Adrenal gland (tissue), 19 donors: ENCODE measurements at places on chromosomes 6 and 20. TPM values are rescaled to one million over a fixed set of nuclear protein-coding genes. Genes with fewer than 3 reads are reported as not detected.

DNA sequence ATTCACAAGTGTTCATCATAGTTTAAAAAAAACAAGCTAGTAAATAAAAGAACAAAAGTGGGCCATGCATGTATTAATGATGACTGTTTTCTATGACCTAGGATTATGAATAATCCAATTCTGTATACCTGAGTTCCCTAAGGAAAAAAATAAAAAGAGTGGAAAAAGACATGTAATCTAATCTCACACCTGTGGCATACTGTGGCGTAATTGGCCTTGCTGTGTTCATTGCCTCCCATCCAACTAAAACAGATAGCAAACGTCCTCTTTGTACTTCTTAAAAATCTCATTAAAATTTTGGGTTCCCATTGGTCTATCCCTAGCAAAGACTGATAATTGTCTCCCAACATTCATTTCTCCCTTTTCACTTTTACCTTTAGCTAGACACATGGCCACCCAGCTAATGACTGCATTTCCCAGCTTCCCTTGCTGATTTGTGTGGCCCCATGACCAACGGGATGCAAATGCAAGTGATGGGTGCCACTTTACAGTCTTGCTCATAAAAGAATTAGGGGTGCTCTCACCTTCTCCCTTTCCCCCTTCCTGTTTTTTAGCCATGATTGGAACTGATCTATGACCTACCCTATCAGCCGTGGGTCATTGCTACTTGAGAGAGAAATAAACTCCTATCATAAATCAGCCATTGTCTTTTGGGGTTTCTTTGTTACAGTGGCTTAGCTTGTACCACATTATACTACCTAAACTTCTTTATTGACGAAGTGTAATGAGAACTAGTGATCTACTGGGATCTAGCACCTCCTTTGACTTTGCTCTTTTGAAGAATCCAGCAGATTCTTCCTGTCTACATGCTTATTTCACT is 32.0 kb upstream of the TBC1D22B start:
- DNase-seq = no peak
- no peak overlapping the region for H3K4me3 ChIP-seq
- H3K27me3 ChIP-seq = no peaks in the 10 kb centered on the region
- H3K36me3 ChIP-seq = no peaks in the 10 kb centered on the region

GRCh38 chr6:50213146-50213545 is 163.4 kb upstream of the DEFB112 start:
- DNase-seq = no peak
- H3K27me3 ChIP-seq = no peaks in the 10 kb centered on the region
- no peak overlapping the region for H3K4me3 ChIP-seq
- H3K27ac ChIP-seq = no peak overlapping the region

GRCh38 chr20:22453244-22454080 is 130.9 kb downstream of the FOXA2 start:
- H3K27me3 ChIP-seq = peaks cover 18% of the 10 kb centered on the region
- H3K4me1 ChIP-seq = no peaks in the 10 kb centered on the region
- DNase-seq = no peak
- no peak overlapping the region for H3K27ac ChIP-seq
- H3K4me3 ChIP-seq = no peak overlapping the region
- no peaks in the 10 kb centered on the region for H3K36me3 ChIP-seq

GRCh38 chr20:12053353-12053752 is 135.7 kb downstream of the BTBD3 start:
- H3K4me3 ChIP-seq = no peak overlapping the region
- peaks cover 3% of the 10 kb centered on the region for H3K4me1 ChIP-seq
- no peak overlapping the region for H3K27ac ChIP-seq
- no peaks in the 10 kb centered on the region for H3K36me3 ChIP-seq

GRCh38 chr20:62198496-62198895 is 15.7 kb downstream of the MTG2 start:
- H3K4me1 ChIP-seq = no peaks in the 10 kb centered on the region
- no peak overlapping the region for H3K4me3 ChIP-seq
- DNase-seq = no peak
- no peak overlapping the region for H3K27ac ChIP-seq
- no peaks in the 10 kb centered on the region for H3K27me3 ChIP-seq
- H3K36me3 ChIP-seq = peaks cover 62% of the 10 kb centered on the region

DNA sequence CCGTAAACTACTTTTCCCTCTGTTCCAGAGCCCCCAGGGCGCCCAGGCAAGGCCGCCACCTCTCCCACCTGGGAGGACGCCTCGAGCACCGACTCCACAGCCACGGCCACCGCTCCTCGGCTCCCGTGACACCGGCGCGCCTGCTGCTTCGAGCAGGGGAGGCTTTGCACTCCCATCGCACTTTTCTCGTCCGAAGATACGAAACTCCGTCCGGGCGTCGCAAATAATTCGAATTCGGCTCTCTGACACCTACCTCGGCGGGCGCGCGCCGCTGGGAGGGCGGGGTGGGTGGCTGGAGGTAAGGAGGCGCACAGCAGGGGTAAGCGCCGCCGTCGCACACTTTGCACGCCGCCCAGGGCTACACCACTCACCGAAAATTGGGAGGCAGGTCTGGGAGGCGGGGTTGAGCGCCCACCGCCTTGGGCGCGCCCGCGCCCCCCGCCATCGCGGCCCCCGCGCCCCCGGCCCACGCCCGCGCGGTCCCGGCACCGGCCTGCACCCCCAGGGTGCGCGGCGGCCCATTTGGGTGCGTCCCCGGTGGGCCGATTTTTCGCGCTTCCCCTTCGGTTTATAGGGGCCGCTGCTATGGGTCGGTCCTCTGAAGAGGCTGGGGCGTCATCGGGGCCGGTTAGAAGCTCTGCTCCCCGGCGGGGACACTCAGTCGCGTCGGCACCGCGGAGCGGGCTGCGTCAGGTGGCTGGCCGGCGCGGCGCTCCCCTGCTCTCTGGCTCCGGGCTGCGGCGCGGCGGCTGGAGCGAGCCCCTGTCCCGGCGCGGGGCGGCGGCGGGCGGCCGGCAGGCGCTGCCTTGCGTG is 36.2 kb downstream of the GNAS start:
- H3K27ac ChIP-seq = peak overlapping the region; percentile 95
- H3K4me1 ChIP-seq = peaks cover 12% of the 10 kb centered on the region
- no peak overlapping the region for H3K4me3 ChIP-seq
- peak; percentile 85 for DNase-seq

- no peaks in the 10 kb centered on the region for H3K36me3 ChIP-seq
- H3K4me3 ChIP-seq = no peak overlapping the region
- H3K4me1 ChIP-seq = no peaks in the 10 kb centered on the region
- no peak overlapping the region for H3K27ac ChIP-seq
- DNase-seq = no peak
- no peaks in the 10 kb centered on the region for H3K27me3 ChIP-seq
Observed at GRCh38 chr6:10518557-10519407, 2.4 kb upstream of the GCNT2 start.

The OR2H1 gene
- total RNA-seq = not detected

The HLA-DRA gene
- total RNA-seq = 352 TPM

The CD93 gene
- total RNA-seq = 60.1 TPM

The TPD52L1 gene
- 1,121 TPM for total RNA-seq

The COL20A1 gene
- total RNA-seq = 0.18 TPM

The HAO1 gene
- not detected for total RNA-seq

The GSTA2 gene
- 1.1 TPM for total RNA-seq
